ENCODE measurements at places on chromosomes 1 and 21.

DNA sequence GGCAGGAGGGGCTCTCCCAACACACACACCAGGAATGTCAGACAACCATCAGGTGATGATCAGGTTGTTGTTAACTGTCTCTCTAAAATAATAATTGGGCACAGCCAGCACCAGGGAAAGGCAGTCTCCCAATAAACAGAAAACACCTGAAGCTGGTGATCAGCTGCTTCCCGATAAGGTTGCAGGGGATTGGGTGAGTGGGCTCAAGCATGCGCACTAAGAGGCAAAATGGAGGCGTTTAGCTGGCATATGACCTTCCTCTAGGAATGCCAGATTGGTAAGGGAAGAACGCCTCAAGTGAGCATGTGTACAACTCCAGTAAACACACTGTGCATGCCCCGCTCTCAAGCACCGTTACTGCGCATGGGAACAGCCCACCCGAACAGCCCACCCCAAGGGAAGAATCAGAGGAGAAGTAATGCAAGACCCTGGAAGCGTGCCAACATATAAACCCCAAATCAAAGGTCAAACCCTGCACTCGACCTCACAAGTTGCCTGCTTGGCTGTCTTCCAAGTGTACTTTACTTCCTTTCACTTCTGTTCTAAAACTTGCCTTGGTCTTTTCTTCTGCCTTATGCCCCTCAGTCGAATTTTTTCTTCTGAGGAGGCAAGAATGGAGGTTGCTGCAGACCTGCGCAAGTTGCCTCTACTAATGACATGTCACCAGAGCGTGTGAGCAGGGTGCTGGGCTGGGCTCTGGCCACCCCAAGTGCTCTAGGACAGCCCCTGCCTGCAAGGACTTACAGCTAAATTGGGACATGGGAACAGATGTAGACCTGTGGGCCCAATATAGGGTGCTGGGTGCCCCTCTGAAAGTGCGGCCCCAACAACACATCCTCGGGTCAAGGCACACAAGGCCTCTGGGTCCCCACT, 200.8 kb downstream of the RHOU start:
- DNase-seq = no peak

- peak; percentile 69 for DNase-seq
These were observed 7.2 kb upstream of the SLX9 start for GRCh38 chr21:44932408-44933181.

GRCh38 chr1:39575191-39576015, 1.2 kb downstream of the PABPC4 start:
- DNase-seq = peak; percentile 54

DNA sequence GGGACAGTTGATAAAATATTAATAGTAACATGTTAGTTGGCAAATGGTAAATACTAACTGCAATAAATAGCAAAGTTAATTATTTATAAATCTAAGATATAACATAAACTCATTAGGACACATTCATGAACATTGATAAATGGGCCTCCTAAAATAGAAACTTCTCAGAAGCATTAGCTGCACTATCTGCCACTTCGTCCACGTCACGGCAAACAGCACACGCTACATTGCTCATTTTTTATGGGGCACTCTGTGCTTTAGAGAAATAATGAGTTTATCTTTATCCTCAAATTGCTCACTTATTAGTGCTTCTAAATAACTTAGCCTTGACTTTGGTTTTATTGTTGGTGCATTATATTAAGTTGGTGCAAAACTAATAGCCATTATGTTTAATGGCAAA, 16.3 kb upstream of the HPCAL4 start:
- DNase-seq = no peak

DNA sequence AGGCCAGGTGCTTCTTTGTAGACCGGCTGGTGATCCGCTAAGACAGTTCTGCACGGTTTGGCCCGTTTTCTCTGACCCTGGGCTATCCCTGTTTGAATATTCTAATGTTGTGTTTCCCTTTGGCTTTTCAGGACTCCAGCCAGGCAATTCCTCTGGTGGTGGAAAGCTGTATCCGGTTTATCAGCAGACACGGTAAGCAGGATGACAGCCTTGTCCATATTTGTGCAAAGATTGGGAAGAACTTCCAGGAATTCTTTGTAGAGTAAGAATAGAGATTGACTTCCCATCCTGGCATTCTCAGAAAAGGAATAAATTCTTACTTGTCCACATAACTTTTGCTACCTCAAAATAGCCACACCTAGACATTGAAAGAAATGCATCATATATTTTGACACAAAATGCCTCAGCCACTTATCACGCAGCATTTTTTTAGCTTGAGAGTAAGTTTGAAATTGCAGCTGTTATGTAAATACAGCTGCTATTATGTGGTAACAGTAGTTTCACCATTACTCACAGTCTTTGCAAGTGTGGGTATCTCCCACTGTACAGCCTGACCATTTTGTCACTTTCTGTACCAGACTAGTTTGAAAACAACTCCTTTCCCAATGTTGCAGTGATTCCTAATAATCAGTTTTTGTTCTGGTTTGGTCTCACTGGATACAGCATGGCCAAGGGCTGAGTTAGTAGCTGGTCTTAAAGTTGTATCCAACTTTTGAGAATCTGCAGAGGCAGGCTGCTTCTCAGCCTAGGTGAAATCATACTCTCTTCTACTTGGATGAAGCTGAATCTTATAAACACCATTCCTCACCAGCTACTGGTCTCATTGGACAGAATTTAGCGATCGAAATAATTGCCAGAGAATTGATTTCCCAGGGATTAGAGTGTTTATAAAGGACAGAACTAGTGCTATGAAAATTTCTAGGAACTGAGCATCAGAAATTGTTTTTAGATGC, 40.0 kb upstream of the IKBKE start:
- DNase-seq = peak; percentile 64

DNA sequence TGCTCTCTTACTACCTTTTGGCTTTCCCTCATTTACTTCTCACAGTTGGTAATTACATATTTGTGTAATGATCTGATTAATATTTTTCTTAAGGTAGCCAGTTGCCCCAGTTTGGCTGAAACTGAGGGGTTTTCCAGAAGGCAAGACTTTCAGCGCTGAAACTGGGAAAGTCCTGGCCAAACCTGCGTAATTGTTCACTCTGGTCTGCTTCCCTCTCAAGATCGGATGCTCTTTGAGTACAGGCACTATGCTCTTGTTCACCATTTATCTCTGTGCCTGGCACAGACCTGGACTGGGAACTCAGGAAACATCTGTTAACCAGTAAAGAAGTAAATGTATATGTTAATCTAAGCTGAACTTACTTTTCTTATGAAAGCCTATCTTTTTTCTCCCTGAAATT, 209.6 kb upstream of the HOOK1 start:
- DNase-seq = no peak

DNA sequence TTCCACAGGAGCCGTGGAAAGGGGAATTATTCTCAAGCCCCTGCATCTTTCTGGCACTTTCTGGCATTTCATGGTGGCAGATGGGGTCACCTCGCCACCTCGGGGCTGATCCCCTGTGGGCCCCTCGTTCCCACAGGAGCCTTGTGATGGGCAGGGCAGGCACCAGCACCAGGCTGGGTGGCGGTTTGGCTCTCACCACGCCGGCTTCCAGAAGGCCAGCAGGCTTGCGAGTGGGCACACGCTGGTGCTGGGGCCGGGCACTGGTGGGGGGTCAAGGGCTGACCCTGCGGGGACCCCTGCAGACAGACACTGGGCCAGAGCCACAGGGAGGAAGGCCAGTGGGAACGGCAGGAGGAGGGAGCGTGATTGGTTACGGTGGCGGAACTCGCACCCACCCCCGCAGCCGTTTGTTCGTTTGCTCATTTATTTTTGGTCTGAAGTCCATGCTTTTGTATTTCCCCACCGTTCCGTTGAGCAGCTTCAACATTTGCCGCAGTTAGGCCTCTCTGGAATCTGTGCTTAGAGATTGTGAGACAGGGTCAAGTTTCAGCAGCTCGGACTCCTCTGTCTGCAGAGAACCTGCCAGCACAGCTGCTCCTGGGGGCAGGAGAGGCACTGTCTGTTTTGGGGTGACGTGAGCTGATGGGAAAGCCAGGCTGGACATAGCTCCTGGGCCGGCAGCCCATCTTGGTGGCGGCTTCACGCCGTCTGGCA, 5.3 kb downstream of the COL18A1 start:
- no peak for DNase-seq

DNA sequence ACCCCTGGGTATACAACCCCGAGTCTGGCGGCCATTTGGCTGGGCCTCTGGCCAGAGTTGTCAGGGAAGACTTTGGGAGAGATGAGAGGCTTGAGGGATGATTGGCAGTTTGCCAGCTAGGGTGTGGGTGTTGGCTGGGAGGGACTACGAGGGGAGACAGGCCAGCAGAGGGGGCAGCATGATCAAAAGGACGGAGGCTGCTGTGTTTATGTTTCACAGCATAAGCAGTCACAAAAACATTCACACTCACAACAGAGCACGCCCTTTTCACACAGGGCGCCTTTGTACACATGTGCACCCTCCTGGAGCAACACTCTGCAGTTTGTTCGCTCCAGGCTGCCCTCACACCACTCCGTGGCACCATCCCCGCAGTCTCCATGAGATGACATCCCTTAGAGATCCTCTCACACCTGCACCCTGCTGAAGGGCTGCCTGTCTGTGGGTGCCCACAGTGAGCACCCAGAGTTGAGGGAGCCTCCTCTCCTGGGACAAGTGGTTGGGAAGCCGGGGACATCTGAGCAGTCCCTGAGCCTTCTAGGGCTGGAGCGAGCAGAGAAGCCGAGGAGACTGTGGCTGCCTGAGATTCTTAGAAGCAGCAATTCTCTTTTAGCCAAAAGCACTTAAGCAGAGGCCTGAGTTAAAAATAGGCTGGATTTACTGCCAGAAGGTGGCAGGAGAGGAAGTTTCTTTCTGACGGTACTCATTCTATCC, 15.4 kb downstream of the EFNA3 start:
- no peak for DNase-seq

- DNase-seq = peak; percentile 78
These were observed 94.6 kb downstream of the STUM start for GRCh38 chr1:226643177-226643576.

DNA sequence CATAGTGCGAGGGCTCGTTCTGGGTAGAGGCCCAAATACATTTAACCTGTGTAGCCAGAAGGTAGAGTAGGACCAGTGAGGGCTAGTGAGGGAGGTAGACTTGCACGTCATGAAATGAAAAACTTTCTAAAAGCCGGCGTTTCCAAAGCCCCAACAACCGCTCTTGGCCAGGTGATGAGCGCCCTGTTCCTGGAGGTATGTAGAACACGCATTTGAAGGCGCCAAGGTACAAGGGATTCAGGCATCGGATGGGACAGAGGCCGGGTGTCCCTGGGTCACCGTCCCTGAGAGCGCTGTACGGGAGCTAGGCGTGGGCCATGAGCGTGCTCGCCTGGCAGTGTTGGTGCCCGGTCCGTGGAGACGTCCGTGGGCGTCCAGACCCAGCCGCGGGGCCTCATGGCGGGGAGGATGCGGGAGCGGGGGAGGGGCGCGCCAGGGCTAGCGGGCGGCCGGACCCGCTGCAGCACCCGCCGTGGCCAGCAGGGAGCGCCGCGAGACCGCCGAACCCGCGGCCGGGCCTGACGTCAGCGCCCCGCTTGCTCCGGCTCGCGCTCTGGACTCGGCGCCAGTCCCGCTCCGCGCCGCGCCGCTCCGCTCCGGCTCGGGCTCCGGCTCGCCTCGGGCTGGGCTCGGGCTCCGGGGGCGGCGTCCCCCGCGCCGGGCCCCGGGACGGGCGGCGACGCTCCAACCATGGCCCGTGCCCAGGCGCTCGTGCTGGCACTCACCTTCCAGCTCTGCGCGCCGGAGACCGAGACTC, at the start of gene PTPRU:
TSS of gene PTPRU (plus strand) at position 568 of the 757 bp plus-strand sequence. CDS start at position 691, 123 bp downstream.
- peak; percentile 86 for DNase-seq

DNA sequence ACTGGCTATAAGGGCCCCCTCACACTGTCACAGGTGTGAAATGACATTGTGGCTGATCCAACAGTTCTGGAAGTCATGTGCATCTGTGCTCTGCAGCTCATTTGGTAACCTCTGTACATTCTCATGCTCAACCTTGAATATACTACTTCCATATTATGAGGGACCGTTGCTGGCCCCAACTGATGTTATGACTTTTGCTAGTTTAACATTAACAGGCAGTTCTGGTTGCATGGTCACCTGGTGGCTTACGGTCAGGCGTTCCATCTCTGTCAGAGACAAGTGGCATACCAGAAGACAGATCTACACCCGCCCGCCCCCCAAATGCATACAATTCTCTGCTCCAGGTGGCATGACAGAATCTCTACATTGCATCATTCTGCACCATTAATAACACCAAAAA, 6.0 kb upstream of the DIP2A start:
- DNase-seq = no peak

DNA sequence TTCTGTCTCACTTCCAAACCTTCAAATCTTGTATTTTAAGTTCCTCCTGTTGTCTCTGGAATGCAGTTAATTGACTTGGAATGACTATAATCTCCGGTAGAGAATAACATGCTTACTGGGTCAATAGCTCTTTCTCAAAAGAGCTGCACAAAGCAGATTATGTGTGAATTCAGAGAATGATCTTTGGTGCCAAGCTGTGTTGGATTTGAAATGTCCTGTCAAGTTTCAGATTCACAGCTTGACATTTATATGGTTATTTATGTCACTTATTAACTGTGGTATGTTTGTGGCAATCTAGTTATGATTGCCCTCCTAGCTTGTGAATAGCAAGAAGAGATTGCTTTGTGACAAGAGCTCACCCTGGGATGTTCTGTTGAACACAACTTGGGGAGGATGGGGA, 128.3 kb upstream of the KCNE2 start:
- DNase-seq = no peak

GRCh38 chr1:246001142-246001836, 505.8 kb downstream of the SMYD3 start:
- DNase-seq = no peak

DNA sequence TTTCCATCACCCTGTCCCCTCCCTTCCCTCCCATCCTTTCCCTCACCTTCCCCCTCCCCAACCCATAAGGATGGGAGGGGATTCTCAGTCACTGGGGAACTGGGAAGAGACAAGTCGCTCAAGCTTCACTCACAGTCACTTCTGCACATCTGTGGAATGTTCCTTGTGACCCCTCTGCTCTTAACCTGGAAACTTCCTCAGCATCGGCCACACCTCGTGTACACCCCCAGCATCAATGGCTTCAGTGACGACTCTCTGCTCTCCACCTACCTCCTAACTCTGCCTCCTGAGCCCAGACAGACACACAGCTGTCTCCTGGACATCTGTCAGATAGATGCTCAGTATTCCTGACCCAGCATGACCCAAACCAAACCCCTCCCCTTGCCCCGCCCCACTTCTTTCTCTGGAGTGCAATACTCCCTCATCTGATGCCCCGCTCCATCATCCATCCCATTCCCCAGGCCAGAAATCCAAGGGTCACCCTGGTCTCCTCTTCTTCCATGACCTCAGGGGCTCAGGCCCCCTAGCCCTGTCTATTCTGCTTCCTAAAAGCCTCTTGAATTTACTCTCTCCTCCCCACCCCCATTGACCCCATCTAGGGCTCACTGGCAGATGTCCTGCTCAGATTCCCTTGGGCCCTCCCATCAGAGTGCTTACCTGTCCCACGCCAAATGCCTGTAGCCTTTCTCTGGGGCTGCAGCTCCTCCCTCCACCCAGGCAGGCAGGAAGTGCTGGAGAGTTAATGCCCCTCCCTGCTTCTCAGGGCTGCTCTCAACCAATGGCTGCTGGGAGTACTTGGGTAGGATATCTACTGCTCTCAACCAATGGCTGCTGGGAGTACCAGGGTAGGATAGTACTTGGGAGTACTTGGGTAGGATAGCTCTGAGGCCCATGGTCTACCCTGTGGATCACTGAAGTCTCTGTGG, 83.1 kb upstream of the CSF3R start:
- DNase-seq = no peak

Measured in activated CD4-positive, alpha-beta T cell treated with anti-CD3 and anti-CD28 coated beads, Interleukin-2, Interleukin-6, amounts not matched to agents 100 ng/mL and 50 ng/mL, durations not matched to agents 16 hours and 8 hours (primary cell).